ENCODE measurements at places on chromosomes 4 and X.

- no peak for DNase-seq
Measured at GRCh38 chr4:174397366-174398155, 113.8 kb downstream of the CEP44 start.

DNA sequence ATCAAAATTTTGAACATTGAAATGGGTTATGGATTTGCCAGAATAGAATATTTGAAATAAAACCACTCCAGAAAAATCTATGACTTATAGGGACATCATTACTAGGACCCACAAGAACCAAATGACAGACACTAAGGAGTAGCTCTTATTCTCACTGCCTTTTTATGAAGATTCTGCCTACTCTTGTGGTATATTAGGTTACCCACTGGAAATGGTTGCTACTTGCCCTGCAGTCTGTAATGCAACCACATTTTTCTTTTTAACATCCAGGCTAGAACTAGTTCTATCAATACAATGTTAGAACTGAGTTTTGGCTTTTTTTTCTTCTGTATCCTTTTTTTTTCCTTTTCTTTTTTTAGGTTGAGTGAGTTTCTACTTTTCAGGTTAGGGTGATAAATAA is 158.9 kb downstream of the PPP1R2C start:
- no peak for DNase-seq

- DNase-seq = no peak
Measured at GRCh38 chr4:95360906-95361695, 187.7 kb downstream of the UNC5C start.

GRCh38 chr4:138833974-138834373 is 181.6 kb upstream of the NOCT start:
- DNase-seq = no peak

DNA sequence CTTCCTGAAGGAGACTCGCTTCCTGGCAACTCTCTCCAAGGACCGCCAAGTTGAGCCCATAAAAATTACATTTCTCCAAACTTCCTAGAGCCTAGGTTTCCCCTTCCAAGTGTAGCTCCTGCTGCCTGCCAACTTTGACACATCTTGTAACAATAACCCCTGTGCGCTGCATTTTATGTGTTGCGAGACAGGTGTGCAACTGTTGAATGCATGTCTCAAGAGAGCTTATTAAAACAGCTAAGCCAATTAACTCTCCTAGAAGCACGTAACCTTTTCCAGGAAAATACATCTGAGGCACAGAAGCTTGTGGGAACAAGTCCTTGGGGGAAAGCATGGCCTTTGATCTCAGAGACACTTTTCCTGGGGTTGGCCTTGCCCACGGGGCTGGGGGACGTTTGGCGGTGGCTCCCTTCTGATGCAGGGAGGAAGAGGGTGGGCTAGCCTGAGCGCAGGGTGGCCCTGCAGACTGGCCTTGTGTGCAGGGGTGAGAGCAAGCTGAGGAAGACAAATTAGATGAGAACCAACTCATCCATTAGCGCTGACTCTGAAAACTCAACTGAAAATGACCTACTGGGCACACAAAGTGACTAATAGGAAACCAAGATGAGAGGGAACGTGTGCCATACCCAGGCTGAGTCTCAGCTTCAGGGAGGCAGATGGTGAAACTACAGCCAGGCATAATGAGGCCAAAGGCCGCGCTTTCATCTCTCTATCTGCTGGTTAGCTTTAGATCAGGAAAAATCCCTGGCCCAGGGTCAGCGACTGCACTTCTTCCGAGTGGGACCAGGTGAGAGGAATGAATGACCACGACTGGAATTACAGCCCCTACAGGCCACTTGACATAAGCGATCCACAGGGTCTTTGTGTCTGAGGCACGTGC is 75.3 kb downstream of the ENPP6 start:
- DNase-seq = no peak

DNA sequence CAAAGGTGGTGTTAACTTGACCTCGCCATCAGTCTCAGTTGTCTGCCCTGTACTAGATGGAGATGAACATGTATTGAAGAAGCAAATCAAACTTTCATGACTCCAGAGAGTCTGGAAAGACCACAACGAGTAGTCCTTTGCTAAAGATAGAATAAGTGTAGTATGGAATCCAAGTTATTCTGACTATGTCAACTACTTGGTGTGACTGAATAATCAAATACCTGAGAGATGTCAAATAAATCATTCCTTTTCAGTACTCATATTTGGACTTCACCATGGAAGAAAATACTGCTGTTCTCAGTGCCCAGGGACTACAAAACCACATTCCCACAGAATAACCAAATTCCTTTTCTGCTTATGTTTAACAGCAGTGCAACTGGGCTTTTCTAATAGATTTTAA is 161.2 kb upstream of the SPRY1 start:
- no peak for DNase-seq

- no peak for DNase-seq
Measured at GRCh38 chrX:82335772-82336171, 1133.9 kb downstream of the SH3BGRL start.

- no peak for DNase-seq
Measured at GRCh38 chr4:184420402-184420801, 53.9 kb downstream of the IRF2 start.

GRCh38 chr4:74376888-74377483 is 12.0 kb downstream of the EREG start:
- no peak for DNase-seq

GRCh38 chr4:110075083-110075738 is 123.2 kb downstream of the ELOVL6 start:
- DNase-seq = no peak

GRCh38 chr4:150308824-150309472 is 230.7 kb downstream of the DCLK2 start:
- no peak for DNase-seq

GRCh38 chrX:107700317-107700774 is 72.0 kb downstream of the PRPS1 start:
- no peak for DNase-seq

- no peak for DNase-seq
Measured at GRCh38 chrX:11458170-11458569, 165.0 kb downstream of the AMELX start.

DNA sequence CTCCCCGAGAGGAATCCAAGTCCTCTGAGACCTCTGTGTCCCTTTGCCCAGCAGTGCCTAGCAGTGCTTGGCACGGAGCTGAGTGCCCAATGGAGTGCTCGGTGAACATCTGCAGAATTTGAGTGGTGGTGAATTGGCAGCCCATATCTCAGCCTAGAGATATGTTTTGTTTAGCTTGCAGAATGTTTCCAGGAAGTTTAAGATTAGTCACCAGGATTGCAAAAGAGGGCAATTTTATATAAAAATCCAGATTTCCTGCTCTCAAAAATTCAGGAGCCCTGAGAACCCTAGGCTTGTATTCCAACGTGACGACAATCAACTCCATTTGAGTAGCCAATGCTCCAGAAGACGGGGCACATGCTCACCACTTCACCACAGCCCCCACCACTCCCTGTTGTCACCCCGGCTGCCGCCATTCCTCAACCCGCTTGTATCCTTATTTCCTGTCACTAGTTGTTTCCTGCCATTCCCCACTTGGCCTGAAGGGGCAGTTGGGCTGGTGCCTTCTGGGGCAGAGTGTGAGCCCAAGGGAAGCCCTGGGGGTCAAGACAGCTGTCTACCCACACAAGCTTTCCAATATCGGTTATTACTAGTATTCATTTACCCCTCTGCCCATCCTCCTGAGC is 116.9 kb downstream of the EFNB1 start:
- DNase-seq = no peak

DNA sequence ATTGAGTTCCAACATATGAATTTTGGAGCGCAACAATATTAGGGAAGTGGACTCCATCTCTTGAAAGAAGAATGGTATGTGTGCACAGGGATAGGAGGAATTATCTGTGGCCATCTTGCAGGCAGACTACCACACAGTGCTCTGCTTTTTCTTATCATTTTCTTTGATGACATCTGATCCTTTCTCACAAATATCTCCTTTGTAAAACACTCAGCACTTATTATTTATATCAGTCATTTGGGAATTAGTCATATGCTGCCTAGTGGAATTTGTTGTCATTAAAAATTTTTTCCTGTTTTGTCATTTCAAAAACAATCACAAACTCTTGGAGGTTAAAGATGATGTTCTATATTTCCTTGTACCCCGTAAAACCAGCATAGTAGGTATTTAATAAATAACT is 444.3 kb upstream of the ATOH1 start:
- DNase-seq = no peak

Data from stimulated activated CD4-positive, alpha-beta T cell treated with anti-CD3 and anti-CD28 coated beads, Interleukin-1b, Interleukin-23, amount 100 ng/mL, for 1 hour (primary cell).